ENCODE measurements at places on chromosomes 3 and 15.

DNA sequence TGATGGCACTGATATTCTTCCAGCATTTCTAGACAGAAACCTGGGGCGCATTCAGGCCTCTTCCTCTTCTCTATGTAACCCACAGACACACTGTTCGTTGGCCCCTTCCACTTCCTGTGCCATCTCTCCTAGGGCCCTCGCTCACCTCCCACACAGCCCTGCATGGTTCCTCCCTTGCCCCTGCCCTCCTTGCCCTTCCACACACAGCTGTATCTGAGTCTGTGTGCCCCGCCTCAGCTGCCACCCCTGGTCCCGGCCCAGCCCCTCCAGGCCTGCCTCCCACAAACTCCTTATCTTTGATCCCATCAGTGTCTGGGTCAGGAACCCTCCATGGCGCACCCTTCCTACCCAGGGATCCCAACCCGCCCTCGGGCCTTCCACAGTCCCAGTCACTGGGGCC is 37.9 kb downstream of the RAB6B start:
- no peak for DNase-seq

DNA sequence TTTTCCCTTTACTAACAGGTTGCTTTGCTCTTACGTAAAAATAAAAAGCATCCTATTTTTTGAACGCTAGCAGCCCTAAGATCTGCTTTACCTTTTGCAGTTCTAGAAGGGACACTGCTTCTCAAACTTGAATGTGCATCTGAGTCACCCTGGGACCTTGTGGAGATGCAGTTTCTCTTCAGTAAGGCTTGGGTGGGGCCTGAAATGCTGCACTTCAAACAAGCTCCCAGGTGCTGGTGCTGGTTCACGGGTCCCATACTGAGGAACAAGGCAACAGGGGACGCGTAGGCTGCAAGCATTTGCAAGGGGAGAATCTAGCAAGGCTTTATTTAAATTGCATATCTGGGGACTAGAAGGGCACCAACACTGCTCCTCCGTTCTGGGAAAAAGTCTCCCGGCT is 30.0 kb downstream of the MB21D2 start:
- no peak for DNase-seq

DNA sequence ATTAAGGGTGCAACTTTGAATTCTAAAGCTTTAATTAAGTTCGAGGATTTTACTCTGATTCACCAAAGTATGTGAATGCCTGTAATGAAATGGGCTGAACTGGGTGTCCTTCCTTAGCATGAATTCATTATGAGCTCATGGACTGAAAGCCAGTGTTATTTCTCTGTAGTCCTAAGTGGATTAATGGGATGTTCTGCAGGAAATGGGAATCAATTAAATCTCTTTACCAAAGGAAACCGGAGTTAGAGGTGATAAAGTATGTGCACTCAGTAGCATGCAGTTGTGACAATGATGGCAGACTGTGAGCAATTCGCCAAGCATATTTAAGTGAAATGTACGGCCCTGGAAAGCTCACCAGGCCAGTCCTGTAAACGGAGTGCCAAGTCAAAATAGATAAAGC is 138.7 kb downstream of the CHL1 start:
- DNase-seq: no peak

- DNase-seq: no peak
Observed at GRCh38 chr3:22951910-22952309, 251.2 kb upstream of the UBE2E2 start.

- DNase-seq: no peak
Observed at GRCh38 chr3:184308744-184309143, 5.7 kb upstream of the EIF4G1 start.

- no peak for DNase-seq
Observed at GRCh38 chr3:196039359-196039758, 42.5 kb downstream of the TFRC start.

DNA sequence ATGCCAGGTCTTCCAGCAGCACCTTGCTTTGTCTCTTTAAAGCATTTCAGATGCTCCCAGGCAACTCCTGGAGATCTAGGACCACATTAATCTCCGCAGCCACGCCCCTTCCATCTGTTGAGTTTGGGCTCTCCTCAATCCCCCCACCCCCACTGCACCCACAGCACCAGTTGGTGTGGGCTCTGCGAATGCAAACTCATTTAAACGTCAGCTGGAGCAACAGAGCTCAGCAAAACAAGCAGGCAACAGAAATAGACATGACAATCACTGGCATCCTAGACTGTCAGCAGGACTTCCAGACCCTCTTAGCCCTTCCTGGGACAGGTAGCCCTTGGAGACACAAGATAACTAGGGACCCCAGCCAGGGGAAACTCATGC is 106.9 kb downstream of the LSM3 start:
- no peak for DNase-seq

- no peak for DNase-seq
Observed at GRCh38 chr15:81957698-81958097, 88.1 kb downstream of the MEX3B start.

GRCh38 chr3:150376001-150376848 is 31.9 kb upstream of the TSC22D2 start:
- peak; percentile 74 for DNase-seq

GRCh38 chr3:190709351-190709773 is 153.1 kb downstream of the GMNC start:
- DNase-seq: no peak

- DNase-seq: no peak
Observed at GRCh38 chr3:28901018-28901417, 379.9 kb upstream of the RBMS3 start.

- DNase-seq: no peak
Observed at GRCh38 chr3:69370901-69371301, 15.0 kb downstream of the FRMD4B start.

- DNase-seq: no peak
Observed at GRCh38 chr3:140403608-140404007, 274.3 kb upstream of the TRIM42 start.

DNA sequence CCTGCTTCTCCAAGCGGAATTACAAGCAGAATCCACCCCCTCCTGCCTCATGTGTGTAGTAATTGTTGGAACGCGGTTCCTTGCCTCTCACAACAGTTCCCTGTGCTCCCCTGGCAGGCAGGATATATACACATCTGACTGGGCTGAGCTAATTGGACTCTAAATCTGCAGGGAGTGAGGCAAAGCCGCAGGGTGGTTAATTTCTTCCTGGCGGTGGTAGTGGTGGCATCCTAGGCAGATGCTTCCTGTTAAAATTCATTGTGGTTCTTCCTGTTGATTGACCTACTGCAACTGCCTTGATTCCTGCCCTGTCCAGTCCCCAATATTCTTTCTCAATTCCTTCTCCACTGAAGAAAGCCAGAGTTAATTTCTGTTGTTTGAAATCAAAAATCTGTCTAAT is 202.9 kb upstream of the PROK2 start:
- DNase-seq: no peak

GRCh38 chr3:16849795-16850194 is 35.0 kb upstream of the PLCL2 start:
- no peak for DNase-seq

GRCh38 chr3:109995377-109995776 is 658.0 kb upstream of the DPPA4 start:
- DNase-seq: no peak

- DNase-seq: no peak
Observed at GRCh38 chr3:48997714-48998637, 7.9 kb downstream of the P4HTM start.

GRCh38 chr15:71003319-71003718 is 110.7 kb downstream of the LRRC49 start:
- DNase-seq: peak; percentile 36

GRCh38 chr3:18888370-18888769 is 259.9 kb upstream of the KCNH8 start:
- peak; percentile 47 for DNase-seq

DNA sequence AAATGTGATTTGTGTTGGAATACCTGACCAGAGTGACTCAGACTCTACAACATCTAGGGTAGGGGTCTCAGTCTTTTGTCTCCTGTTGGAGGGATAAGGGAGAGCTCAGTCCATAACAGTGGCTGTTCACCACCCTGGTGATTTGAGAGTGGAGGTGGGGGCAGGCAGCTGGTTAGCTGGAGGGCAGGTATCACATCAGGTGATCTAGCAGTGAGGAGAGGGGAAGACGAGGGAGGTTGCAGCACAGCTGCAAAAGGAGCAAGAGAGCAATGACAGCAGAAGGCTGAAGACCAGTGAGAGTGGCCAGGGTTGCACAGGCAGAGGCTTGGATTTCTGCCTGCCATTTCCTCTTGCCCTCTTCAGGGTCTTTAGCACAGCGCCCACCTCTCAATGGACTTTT is 38.4 kb downstream of the PLCL2 start:
- DNase-seq: no peak

- DNase-seq: no peak
Observed at GRCh38 chr15:52784799-52785671, 5.1 kb downstream of the ONECUT1 start.

DNA sequence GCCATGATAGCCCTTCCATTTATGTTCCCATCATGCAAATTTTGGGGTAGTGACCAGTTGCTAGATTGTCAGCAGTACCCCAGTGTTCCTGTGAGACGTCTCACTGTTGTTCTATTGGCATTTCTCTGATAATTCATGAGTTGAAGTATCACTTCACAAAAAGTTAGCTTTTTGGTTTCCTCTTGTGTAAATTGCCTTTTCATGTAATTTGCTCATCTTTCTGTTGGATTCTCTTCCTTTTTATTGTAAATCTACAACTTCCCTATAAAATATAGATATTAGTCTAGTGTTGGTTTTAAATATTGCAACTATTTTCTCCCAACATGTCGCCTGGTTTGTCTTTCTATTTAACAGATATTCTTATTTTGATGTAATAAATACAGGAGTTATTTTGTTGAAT is 7.5 kb upstream of the A4GNT start:
- DNase-seq: no peak

DNA sequence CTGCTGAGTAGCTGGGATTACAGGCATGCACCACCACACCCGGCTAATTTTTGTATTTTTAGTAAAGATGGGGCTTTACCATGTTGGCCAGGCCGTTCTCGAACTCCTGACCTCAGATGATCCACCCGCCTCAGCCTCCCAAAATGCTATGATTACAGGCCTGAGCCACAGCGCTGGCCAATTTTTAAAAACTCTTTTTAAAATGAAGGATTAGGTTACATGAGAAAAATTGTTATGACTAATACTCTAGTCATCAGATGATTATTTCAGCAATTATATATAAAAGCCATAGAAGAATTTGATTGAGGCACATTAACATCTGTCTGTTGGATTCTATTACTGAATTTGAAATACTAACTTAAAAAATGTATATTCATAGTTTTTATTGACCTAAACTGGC is 134.1 kb upstream of the MNS1 start:
- no peak for DNase-seq

GRCh38 chr3:184731786-184732537 is 20.1 kb upstream of the MAGEF1 start:
- no peak for DNase-seq

- no peak for DNase-seq
Observed at GRCh38 chr3:193945143-193945542, 190.8 kb upstream of the HES1 start.

GRCh38 chr3:174126990-174127758 is 729.6 kb downstream of the NLGN1 start:
- no peak for DNase-seq

DNA sequence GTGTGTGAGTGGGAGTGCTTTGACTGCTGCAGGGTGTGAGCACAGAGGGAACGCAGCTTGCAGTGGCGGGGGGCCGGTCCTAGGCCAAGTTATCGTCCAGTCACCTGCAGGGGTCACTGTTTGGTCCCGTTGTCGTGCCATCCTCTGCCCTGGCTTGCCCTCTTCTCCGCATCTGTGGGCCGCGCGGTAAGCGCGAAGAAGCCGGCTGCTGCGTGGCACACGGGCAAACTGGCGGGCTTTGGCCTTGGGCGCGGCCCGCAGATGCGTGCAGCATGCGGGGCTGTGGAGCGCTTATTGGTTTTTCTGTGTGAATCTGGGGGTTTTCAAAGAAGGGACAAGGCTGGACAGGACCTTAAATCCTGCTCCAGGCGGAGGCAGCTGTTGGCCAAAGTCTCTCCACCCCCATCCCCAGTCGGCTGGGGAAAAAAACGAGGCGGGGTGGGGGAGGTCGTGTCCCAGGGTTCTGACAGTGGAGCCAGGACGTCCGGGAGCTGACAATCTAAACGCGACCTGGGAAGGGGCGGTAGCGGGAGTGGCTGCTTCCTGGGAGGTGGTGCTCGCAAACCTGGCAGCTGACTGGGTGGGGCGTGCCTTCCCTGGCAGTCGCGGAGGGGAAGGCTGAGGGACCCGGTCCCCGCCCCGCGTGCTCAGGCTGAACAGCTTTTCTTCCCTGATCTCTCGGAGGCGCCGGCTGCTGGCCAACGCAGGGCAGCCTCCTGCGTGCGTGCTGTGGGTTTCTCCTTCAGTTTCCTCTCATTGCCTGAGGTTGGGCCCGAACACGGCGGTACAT is 39.7 kb upstream of the VEPH1 start:
- peak; percentile 25 for DNase-seq

DNA sequence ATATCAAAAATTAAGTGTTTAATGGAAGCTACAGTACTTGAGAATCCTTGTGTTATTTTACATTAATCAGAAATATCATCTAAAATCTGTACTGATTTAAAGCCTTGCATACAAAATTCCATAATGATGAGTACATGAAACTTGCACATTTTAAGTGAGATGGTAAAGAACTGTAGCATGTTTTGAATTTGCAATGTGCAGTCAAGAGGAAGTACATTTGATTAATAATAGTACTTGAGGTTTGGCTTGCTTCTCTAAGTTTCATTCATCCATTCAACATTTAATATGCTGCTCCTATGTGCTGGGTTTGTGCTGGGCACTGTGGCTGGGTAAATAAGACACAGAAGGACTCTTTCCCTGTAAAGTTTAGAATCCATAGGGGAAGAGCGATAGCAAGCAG is 332.3 kb downstream of the CNTN3 start:
- DNase-seq: no peak

GRCh38 chr3:155356594-155357370 is 63.3 kb upstream of the STRIT1 start:
- DNase-seq: peak; percentile 47

DNA sequence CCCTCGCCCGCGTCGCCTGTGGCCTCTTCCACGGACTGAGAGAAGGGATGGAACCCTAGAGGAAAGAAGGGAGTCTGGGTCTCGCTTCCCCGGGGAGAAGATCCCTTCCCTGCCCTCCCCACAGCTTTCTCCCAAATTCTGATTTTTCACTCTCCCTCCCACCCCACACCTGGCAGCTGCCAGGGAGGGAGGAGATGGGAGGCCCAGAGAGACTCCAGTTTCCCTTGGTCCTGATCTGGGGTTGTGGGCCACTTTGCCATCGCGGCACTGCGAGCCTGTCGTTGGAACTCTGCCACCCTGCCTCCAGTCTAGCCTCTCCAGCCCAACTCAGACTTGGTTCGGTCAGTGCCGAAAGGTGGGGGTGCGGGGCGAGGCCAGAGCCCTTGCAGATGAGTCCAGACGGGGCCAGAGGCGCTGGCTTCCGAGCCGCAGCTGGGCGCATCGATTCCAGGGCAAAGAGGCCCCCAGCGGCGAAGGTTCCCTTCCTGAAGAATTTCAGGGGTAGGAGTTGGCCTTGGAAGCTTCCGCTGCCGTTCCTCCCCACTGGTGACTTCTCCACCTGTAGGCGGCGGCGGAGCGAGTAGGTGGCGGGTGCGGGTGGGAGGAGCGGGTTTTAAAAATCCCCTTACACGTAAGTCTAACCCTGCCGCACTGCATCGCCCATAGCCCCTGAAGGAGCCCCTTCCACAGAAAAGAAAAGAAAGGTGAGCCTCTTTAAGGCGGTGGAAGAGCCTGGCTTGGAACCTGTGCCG is 5.2 kb downstream of the WNT5A start:
- DNase-seq: no peak

GRCh38 chr3:160929595-160929994 is 173.6 kb downstream of the PPM1L start:
- DNase-seq: peak; percentile 77

GRCh38 chr3:141181819-141182218 is 49.8 kb upstream of the PXYLP1 start:
- no peak for DNase-seq

Measured in SK-MEL-5 (cell line).